ENCODE measurements at places on chromosomes 1 and 21.

GRCh38 chr1:52355847-52356505 is 10.0 kb downstream of the CC2D1B start:
- DNase-seq: no peak

- no peak for DNase-seq
Observed at GRCh38 chr21:43193651-43194302, 25.0 kb downstream of the CRYAA start.

GRCh38 chr1:116133696-116134475 is 22.7 kb downstream of the MAB21L3 start:
- no peak for DNase-seq

GRCh38 chr1:40799351-40799867 is 15.8 kb downstream of the KCNQ4 start:
- no peak for DNase-seq

GRCh38 chr1:44371206-44371605 is 16.1 kb upstream of the ERI3 start:
- DNase-seq: no peak

DNA sequence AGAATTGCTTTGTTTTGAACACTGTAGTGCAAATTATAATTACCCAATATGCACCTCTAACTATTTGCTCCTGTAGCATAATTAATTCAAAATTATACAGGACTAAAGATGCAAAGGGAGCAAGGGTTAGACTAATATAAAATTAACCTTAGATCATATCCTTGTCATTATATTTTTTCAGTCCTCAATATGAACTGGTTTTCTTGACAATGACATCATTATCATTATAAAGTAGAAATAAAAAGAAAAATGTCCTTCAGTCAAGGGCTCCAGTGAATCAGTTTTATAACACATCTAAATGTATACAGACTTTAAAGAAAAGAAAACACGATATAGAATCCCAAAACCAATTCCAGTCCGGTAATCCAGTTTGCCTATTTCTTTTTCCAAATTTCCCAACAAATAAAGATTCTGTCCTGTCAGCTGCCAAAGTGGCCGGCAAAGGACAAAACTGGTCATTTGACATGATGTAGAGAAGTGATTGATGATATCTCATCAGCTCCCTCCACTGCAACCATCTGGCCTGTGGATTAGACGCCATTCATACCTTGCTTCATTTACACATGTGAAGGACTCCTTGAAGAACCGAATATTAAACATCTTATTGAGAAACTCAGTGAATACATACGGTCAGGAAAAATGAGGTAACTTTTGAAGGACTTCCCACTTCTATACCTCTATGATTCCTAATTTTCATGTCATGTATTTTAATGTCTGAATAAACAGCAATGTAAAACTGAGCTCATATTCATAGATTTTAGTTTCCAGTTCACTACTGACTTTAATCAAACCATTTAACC is 15.5 kb downstream of the DPYD start:
- no peak for DNase-seq

DNA sequence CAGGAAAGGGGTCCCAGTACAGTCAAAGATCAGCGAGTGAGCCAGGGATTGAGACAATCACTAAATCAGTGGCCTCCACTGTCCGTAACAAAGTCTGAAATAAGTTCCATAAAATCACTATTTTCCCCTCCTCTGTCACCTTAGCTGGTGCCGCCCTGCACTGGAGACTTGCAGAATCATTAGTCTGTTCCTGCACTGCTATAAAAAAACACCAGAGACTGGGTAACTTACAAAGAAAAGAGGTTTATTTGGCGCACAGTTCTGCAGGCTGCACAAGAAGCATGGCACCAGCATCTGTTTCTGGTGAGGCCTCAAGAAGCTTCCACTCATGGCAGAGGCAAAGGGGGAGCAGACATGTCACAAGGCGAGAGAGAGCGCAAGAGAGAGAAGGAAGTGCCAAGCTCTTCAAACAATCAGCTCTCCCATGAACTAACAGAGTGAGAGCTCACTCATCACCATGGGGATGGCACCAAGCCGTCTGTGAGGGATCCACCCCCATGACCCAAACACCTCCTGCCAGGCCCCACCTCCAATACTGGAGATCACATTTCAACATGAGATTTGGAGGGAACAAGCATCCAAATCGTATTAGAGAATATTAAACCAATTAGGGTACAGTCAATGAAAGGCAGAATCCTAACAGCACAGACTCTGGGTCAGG is 129.8 kb upstream of the TIAM1 start:
- DNase-seq: no peak

All from AG09319 (cell line).